ENCODE measurements at places on chromosomes 5 and 9. TPM values are rescaled to one million over a fixed set of nuclear protein-coding genes. Genes with fewer than 3 reads are reported as not detected.

CDKN2A gene
- total RNA-seq = 0.88 TPM

ERAP2 gene
- 29.2 TPM for total RNA-seq

TRIM36 gene
- total RNA-seq = 1.0 TPM

PCDHA13 gene
- 0.70 TPM for total RNA-seq

SLC35D2 gene
- total RNA-seq = 12.0 TPM

AFAP1L1 gene
- 22.8 TPM for total RNA-seq

ENC1 gene
- total RNA-seq = 3.3 TPM

FOXD4L5 gene
- not detected for total RNA-seq

FABP6 gene
- total RNA-seq = 0.59 TPM

COL23A1 gene
- 2.0 TPM for total RNA-seq

CERCAM gene
- 70.7 TPM for total RNA-seq

TAF11L5 gene
- not detected for total RNA-seq

SYNPO gene
- total RNA-seq = 9.7 TPM

FLT4 gene
- total RNA-seq = 23.8 TPM

CRHBP gene
- not detected for total RNA-seq

DNAJC21 gene
- total RNA-seq = 15.9 TPM

IL33 gene
- 42.1 TPM for total RNA-seq

DOCK2 gene
- 9.7 TPM for total RNA-seq

THBS4 gene
- total RNA-seq = 6.7 TPM

CBY3 gene
- total RNA-seq = not detected

GZMA gene
- total RNA-seq = 0.51 TPM

MTAP gene
- 43.2 TPM for total RNA-seq

PTGDS gene
- 61.7 TPM for total RNA-seq

UGT3A1 gene
- total RNA-seq = not detected

MSH3 gene
- 34.3 TPM for total RNA-seq

CTXN3 gene
- total RNA-seq = not detected

PHF24 gene
- total RNA-seq = 1.5 TPM

ARRDC3 gene
- total RNA-seq = 41.4 TPM

PTGES gene
- 4.2 TPM for total RNA-seq

CNTRL gene
- 31.5 TPM for total RNA-seq

LCN10 gene
- 30.5 TPM for total RNA-seq

F12 gene
- not detected for total RNA-seq

PCDHB7 gene
- total RNA-seq = 4.9 TPM

PAPPA gene
- total RNA-seq = 0.51 TPM

PCDHB4 gene
- total RNA-seq = 10.5 TPM

BRINP1 gene
- total RNA-seq = not detected

CXCL14 gene
- total RNA-seq = 10.9 TPM

DIPK1B gene
- 20.8 TPM for total RNA-seq

GPX8 gene
- total RNA-seq = 10.6 TPM

Data from uterus (tissue), 4 donors.